ENCODE measurements at places on chromosomes 7 and 10. TPM values are rescaled to one million over a fixed set of nuclear protein-coding genes. Genes with fewer than 3 reads are reported as not detected.

GRCh38 chr7:76285604-76286374 is 16.7 kb upstream of the HSPB1 start:
- DNase-seq = no peak

DNA sequence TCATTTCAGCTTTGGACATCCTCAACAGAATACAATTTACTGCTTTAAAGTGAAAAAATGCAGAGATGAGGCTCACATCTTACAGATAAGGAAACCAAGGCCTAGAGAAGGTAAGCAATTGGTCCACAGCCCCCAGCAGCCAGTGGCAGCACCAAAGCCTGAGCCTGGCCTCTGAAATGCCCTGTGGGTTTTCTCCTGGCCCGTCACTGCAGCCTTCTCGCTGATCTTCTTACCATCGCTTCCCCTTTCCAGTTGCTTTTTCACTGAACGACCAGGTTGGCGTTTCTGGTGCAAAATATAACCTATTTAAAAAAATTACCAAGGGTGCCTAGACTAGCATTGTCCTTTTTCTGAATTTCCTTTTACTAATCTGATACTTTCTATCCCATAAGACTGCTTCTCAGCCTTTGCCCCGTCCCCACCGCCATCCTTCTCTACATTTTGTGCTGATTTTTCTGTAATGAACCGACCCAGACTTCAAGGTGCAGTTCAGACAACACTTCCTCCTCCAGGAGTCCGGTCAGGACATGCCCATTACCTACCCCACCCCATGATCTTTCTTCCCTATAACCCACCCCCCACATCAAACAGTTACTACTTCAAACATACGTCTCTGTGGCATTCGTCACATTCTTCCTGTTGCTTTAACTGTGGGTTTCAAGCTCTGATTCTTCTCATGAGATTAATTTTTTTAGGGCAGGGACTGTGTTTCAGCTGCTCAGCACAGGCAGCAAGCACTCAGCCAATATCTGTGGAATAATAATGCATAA is 289.4 kb downstream of the DNAJB6 start:
- DNase-seq = no peak

DNA sequence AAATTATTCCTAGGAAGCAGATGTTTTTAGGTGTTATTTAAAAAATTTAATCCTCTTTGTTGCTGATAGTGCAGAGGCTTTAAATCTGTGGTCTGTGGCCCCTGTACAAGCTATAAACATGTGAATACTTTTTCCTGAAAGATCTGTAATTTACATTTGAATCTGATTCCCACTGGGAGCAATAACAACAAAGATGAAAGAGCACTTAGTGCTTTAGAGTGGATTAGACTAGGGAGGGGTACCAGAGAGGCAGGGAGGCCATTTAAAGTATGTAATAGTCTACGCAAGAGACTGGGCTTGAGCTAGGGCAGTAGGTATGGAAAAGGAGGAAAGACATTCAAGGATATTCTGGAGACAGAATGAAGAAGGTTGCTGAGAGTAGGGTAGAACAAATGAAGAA is 19.1 kb downstream of the BTRC start:
- no peak for DNase-seq

GRCh38 chr10:63105225-63106110 is 27.7 kb upstream of the NRBF2 start:
- no peak for DNase-seq

DNA sequence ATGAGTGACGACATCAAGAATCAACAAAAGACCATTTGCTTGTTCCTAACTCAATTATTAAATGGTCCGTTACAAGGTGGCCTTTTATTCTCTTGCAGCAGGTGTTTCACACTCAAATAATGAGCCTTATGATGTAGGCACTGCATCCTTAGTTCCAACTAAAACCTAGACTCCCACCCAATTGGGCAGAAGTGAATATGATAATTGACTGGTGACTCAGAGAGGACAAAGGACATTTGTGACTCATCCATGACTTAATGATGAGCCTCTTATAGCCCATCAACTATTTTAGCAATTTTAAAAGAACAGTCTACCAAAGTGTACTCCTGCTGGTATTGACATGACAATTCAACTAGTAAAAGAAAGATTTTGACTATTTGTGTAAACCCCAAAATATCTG is 1027.8 kb upstream of the PHF14 start:
- no peak for DNase-seq

DNA sequence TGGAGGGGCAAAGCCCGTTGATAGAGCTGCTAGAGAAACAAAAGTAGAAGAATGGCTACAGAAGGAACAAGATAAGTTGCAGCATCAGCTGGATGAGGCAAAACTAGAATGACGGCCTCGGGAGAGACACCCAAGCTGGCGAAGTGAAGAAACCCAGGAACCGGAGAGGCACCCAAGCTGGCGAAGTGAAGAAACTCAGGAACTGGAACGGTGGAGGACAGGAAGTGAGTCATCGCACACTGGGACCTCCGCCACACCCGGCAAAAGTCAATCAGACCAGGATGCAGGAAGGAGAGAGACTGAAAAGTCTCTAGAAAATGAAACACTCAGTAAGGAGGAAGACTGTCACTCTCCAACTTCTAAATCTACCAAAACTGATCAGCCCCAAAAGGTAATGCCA is 133.0 kb upstream of the NEBL start:
- DNase-seq = no peak

DNA sequence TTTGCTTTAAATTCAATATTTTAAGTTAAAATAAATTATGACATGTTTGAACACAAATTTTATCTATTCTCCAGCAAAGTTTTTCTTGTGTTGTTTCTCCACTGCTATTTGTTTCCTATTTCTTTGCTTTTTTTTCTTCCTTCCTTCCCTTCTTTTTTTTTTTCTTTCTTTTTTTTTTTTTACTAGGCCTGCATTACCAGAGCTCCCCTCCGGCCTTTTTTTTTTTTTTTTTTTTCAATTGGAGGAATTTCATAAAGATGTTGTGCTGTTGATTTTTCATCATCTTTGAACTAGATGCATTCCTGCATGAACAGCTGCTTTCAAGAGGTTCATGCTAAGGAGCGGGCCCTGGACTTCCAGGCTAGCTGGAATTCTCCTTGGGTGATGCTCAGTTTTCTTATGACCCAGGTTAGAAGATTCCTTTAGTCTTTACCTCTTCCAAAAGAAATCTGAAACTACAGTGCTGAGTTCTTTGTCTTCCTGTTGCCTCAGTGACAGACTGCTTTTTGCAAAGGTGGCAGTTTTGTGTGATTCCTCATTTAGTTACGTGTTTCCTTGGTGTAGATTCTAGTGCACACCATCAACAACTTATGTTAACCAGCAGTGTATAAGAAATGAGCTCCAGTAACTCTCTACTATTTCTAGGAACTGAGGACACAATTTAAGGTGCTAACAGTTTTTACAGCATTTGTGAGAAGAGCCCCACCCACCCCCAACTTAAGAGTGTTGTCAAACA is 4.8 kb upstream of the CAMK1D start:
- no peak for DNase-seq

GRCh38 chr10:14953424-14954000 is 384 bp downstream of the DCLRE1C start:
- DNase-seq = peak; percentile 62

DNA sequence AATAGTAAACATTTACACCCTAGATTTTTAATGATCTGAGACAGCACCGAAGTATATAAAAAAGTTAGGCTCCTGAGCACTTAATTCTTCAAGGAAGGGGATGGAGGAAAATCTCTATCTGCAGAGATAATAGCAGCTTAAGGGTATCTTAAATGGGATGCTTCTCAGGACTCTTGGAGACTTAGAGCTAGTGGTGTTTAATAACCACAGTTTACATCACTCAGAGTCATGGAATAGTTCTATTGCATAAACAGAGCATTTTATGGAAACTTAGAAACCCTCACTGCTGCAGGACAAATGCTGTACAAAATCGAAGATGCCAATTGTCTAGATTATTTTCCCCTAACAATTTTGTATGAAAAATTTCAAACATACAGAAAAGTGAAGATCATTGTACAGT is 398.9 kb upstream of the GALNT17 start:
- DNase-seq = no peak

DNA sequence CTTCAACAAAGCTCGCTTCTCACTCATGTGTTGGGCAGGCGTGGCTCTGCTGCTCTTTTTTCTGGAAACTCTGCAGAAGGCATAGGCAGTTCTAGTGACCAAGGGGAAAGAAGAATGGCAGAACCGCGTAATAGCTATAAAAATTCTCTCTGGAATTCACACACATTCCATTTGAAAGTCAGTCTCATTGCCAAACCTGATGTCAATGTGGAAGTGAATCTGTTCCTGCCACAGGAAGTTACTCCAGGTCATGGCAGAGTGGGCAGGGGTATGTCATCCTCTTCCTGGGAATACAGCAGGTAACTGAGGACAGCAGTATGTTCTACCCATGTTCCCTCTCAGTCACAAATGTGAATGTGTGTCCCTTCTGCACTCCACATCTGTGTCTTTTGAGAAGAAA is 8.2 kb upstream of the PAXIP1 start:
- no peak for DNase-seq

GRCh38 chr7:26862834-26863233 is 1.6 kb downstream of the SKAP2 start:
- DNase-seq = no peak

- peak; percentile 54 for DNase-seq
Observed at GRCh38 chr10:112783351-112784021, 166.6 kb upstream of the TCF7L2 start.

DNA sequence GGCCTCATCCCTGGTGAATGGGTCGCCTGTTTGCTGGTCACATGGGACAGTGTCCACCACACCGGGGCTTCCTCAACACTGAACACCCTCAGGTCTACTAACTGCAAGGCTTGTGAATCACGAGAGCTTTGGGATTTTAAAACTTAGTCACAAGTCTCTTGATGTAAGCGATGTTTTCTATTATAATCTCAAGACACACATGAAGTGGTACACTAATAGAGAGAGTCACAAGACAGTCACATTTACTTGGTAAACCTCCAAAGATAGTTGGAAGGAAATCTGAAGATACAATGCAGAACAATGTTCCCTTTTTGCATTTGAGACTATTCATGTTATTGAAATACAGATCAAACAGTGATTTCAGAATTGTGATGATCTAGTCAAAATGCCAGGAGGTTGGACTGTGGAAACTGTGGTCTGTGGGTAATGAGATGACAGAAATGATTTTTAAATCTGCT is 233.1 kb upstream of the KLF6 start:
- DNase-seq = no peak

DNA sequence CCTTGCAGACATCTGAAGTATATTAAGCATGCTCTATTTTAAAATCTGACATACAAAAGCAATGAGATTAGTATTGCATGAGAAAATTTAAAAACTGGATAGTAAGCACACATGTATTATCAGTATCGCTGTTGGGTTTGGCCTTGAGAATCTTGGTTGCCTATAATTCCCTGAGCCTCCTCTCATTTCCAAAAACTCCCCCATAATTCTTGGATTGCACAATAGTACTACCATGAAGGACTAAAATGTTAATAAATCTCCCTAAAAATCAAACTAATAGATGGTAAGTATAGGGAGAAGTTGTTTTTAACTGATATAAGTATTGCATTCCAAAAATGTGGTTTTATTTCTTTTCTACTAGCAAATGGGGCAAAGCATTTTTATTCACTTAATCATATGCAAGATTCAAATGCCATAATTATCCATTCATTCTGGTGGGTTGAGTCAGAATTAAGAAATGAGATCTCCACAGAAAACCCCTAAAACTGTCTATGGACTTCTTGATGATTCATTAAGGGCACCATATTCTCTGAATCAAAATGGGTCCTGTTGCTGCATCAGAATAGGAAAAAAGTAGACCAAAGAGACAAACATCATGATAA is 10.3 kb upstream of the VIM start:
- DNase-seq = no peak

DNA sequence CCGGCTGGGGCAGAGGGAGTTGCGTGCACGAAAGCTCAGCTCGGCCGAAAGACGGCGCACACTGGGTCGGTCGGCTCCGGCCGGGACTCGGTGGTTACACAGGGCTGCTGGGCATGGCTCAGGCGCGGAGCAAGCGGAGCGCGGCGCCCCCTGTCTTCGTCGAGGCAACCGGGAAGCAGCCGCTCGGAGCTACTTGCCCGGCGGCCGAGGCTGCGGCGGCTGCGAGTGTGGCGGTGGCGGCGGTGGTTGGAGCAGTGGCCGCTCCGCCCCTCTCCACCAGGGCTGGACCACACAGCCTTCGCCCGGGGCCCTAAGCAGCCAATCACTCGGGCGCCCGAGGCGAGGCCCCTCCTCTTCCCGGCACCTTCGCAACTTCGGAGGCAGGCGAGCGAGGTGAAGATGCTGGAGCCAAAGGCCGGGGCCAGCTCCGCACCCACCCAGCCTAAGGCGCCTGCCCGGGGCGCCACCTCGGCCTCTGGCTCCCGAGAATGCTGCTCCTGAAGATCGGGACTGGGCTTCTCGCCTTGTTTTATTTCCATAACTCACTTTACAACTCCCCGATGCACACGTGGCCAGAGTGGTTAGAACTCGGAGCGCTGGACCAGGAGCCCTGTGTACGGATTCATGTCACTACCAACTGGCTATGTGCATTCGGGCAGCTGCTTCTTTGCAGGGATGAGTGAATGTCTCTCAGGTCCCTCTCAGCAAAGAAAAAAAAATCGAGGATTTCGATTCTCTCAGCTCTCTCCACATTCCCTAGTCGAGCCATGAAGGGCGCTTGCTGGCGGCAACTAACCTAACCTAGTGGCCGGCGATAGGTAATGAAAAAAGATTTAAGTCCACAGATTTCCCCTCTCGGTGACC is at the start of gene TLL2:
Gene TLL2, minus strand, starts transcription at position 229 of the 864 bp plus-strand sequence. CDS start 241 bp downstream, outside the sequence.
- peak; percentile 95 for DNase-seq

- no peak for DNase-seq
Observed at GRCh38 chr7:75722373-75722772, 16.4 kb downstream of the HIP1 start.

- peak; percentile 82 for DNase-seq
Observed at GRCh38 chr7:42493436-42494198, 256.6 kb upstream of the GLI3 start.

The TLX1 gene
- total RNA-seq = not detected

The GPR146 gene
- 41.5 TPM for total RNA-seq

The PTER gene
- 25.7 TPM for total RNA-seq

The GATA3 gene
- total RNA-seq = 1.1 TPM

The EBLN1 gene
- not detected for total RNA-seq

The DEPP1 gene
- 32.2 TPM for total RNA-seq

The PNLIP gene
- total RNA-seq = not detected

The CALHM3 gene
- total RNA-seq = not detected

The FGF8 gene
- total RNA-seq = not detected

All from left ventricle myocardium superior (tissue), 1 donor.